ENCODE measurements at places on chromosomes 7 and 10.
A peak's percentile ranks its signal among the peaks of the same experiment; 100 is the strongest.

DNA sequence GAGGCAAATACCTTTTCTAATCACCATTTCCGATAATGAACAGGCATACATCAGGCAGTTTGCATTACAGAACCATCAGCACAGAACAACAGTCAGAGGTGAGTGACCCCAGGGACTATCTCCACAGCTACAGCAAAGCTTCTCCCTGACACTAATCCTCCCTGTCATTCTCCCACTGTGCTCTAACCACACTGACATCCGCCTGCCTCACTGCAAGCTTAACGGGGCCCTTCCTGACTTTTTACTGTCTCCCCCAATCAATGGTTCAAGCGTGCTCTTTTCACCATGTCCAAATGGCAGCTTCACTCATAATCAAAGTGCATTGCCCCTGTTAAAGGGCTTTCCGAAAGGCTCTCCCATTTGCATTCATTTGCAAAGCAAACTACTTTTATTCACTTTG, 196.3 kb downstream of the DNAJC1 start:
- no peak for DNase-seq

GRCh38 chr10:114626841-114627240, 31.2 kb downstream of the ABLIM1 start:
- no peak for DNase-seq

DNA sequence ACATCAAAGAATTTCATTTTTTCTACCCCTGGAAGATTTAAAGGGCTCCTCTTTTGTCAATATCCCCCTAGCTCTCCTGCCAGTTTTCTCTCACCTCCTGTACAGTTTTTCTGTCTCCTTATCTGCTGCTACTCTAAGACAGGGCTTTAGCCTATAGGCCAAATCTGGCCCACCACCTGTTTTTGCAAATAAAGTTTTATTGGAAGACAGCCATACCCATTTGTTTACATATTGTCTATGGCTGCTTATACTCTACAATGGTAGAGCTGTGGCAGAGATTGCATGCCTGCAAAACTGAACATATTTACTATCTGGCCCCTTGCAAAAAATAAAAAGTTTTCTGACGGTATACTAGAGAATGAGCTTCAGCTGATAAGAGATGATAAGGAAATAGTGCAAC, 37.4 kb upstream of the GARS1 start:
- no peak for DNase-seq

DNA sequence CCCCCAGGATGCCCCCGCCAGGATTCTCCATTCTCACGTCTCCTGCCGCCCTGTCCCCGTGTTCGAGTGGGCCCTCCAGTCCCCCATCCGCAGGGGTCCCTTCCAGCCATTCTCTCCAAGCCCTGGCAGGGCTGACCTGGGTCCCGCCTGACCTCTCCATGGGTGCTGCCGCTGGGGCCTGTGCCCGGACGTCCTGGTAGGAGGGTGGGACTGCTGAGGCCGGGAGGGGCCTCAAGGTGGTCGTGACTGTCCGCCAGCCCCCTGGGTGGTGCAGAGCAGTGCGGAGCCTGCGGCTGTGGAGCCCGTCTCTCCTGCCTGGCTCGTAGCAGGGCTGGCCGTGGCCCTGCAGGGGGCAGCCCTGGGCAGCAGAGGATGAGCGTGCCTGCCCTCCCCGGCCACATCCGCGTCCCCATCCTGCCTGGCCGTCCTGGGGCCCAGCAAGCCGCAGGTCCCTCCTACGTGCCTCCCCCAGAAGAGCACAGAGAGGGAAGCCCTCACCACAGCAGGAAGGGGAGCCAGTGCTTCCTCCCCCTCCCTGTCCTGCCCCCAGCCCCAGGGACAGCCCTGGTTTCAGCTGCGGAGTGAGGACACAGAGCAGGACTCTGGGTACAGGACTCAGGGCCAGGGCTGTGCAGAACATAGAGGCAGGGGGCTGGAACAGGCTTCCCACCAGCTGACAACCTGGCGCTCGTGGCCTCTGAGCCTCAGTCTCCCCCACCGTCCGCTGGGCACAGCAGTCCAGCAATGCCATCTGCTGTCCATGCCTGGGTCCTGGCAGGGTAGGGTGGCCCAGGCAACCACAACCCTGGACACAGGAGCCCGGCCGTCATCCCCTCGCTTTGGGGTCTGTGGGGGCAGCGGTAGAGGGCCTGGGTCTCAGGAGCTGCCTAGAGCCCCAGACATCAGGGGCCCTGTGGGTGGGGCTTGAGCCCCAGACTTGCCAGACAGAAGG, 1.5 kb upstream of the GRIFIN start:
- DNase-seq = no peak

GRCh38 chr10:44051584-44052385, 333.1 kb downstream of the CXCL12 start:
- no peak for DNase-seq

DNA sequence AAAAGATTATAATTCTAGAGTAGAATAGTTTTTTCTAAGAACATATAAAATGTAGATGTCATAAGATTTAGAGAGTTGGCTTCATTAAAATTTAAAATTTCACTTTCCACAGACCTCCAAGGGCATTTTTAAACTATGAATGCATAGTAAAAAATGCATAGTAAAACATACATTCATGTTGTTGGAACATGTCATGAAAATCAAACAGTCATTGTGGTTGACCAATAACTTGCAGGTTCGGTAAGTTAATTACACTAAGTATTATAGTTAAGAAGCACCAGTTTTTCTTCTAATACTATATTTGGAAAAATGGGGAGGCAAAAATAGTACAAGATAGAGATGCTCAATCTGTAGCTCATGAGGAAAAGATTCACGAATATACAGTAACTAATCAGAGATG, 61.5 kb upstream of the MACROH2A2 start:
- no peak for DNase-seq

- DNase-seq = no peak
Measured at GRCh38 chr7:48876087-48876486, 48.3 kb upstream of the CDC14C start.

GRCh38 chr10:60031664-60032063, 125.3 kb upstream of the CCDC6 start:
- DNase-seq = no peak

GRCh38 chr7:155490697-155491628, 33.0 kb downstream of the EN2 start:
- no peak for DNase-seq

DNA sequence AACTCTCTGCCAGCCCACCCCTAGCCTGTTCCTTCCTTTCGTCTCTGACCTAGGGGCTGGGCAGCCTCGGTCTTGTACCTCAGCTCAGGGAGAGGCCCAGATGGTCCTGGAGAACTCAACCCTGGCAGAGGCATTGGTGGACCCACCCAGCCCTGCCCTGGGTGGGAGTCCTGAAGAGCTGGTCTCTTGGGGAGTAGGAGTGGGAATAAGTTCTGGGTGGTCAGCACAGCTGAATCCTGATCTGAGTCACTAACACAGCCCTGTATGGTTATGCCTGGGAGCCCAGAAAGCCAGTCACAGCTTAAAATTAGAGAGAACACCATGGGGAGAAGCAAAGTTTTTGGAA, 84.0 kb downstream of the SORBS1 start:
- DNase-seq = no peak

GRCh38 chr7:28618383-28618782, 206.1 kb downstream of the CREB5 start:
- no peak for DNase-seq

DNA sequence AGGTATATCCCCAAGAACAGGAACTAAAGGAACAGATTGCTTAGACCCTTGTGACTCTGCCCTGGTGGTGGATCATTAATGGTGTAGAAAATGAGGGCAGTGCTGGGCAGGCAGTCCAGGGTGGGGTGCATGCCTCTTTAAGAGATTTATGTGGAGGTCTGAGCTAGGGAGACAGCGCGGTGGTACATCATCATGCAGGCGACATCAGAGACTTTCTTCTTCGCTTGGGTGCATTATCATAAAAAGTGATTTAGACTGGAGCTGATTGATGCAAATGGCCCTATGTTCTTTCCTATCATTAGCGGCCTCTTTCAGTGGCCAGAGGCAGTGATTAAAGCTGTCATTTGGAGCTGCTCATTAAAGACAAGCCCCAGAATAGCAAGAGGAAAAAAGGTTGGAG, 519.1 kb upstream of the GALNT17 start:
- no peak for DNase-seq

GRCh38 chr10:120279196-120279595, 177.8 kb upstream of the PLPP4 start:
- DNase-seq = no peak

DNA sequence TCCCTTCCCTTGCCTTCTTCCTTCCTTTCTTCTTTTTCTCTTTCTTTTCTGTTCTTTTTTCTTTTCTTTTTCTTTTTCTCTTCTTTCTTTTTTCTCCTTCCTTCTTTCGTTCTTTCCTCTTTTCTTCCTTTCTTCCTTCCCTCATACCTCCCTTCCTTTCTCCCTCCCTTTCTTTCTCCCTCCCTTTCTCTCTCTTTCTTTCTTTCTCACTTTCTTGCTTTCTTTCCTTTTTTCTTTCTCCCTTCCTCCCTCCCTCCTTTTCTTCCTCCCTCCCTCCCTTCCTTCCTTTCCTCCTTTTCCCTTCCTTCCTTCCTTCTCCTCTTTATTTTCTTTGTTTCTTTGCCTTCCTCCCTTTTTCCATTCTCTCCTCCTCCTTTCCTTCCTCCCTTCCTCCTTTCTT, 96.3 kb downstream of the POM121L12 start:
- DNase-seq = no peak

GRCh38 chr10:452512-453426, 236.7 kb downstream of the DIP2C start:
- peak; percentile 67 for DNase-seq

DNA sequence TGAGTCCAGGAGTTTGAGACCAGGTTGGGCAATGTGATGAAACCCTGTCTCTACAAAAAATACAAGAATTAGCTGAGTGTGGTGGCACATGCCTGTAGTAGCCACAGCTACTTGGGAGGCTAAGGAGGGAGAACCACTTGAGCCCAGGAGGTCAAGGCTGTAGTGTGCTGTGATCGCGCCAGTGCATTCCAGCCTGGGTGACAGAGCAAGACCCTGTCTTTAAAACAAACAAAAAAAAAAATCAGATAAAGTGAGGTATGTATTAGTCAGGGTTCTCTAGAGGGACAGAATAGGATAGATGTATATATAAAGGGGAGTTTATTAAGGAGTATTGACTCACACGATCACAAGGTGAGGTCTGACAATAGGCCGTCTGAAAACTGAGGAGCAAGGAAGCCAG, 101.5 kb upstream of the GPR26 start:
- no peak for DNase-seq

- no peak for DNase-seq
Measured at GRCh38 chr7:45937862-45938261, 16.8 kb upstream of the IGFBP3 start.

GRCh38 chr7:135736586-135737305, 8.8 kb upstream of the SLC13A4 start:
- DNase-seq = no peak

DNA sequence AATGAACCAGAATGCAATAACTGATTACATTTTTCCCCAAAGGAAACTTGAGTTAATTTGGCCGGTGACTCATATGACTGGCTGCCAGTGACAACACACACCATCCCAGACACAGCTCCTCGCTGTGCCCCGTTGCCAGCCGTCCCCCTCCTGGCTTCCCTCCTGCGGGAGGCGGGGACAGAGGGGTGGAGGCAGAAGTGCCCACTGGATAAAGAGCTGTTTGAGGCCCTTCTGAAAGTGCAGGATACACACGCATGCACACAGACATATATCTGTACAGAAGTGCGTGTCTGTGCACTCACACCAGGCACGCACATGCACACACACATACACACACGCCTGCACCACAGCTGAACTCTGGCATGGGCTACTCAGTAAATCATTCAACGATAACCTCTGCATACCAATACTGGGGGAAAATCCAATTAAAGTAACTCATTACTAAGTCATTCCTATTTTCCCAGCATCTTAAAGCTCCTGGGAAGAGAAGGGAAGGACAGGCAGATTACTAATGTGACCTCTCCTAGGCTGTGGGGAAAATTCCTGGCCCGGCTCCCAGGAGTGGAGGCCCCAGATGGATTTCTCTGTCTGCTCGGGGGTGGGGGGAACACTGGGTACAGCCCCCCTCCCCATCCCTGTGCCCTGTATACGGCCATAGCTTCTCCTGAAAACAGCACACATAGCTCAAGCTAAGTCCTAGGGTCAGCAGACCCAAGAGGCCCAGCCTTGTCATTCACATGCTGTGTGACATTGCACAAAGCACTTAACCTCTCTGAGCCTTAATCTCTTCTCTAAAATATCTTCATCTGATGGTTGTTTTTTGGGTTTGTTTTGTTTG, 52.3 kb upstream of the MYL10 start:
- peak; percentile 6 for DNase-seq

- DNase-seq = peak; percentile 17
Measured at GRCh38 chr7:102426268-102427018, 6.9 kb upstream of the ORAI2 start.

DNA sequence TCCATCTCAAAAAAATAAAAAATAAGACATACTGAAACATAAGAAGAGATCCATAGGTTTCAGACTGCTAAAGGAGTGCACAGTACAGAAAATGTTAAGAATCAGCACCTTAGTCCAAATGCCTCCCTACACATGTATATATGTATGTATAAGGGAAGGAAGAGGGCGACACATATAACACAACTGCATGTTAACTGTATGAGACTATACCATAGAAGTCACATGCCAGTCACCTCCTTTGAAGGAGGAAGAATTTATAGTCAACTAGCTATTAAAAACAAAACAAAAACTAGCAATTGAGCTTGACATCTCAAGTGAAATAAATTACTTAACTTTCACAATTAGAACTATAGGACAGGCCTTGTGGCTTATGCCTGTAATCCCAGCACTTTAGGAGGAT, 50.4 kb downstream of the IGF2BP3 start:
- DNase-seq = no peak

DNA sequence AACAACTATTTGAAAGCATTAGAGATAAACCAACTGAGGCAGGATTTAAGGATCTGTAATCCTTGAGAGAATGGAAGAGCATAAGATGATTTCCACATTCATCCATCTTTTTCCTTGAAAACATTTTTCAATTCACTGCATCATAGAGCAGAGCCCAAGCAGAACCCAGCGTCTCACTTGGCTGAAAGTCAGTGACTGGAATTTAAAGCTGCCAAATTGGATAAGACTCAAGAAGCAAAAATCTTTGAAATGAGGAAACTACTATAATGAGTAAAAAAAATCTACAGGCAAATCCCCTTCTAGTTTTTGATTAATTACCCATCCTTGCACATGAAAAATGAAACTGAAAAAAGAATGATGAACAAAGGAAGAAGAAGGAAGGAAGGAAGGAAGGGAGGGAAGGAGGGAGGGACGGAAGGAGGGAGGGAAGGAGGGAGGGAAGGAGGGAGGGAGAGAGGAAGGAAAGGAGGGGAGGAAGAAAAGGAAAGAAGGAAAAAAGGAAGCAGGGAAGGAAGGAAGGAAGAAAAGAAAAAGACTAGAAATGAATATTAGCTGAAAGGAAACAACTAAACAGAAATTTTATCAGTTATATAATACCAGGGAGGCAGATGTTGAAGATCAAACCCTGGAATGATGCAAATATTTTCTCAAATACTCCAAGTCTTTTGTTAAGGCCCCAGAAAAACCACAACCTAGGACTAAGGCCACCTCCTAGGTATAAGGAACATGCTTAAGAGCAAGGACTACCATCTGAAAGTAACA, 336.3 kb upstream of the MAGI2 start:
- DNase-seq = no peak

All from hypothalamus (tissue), 51 donors.